Large intestine (tissue), 12 donors: ENCODE measurements at places on chromosomes 7 and 10.

GRCh38 chr7:154569916-154570315 is 433.0 kb downstream of the PAXIP1 start:
- H3K36me3 ChIP-seq: no peaks in the 10 kb centered on the region
- no peaks in the 10 kb centered on the region for H3K27me3 ChIP-seq
- no peak for DNase-seq
- H3K27ac ChIP-seq: no peak overlapping the region
- H3K4me1 ChIP-seq: no peaks in the 10 kb centered on the region
- no peak overlapping the region for H3K4me3 ChIP-seq

DNA sequence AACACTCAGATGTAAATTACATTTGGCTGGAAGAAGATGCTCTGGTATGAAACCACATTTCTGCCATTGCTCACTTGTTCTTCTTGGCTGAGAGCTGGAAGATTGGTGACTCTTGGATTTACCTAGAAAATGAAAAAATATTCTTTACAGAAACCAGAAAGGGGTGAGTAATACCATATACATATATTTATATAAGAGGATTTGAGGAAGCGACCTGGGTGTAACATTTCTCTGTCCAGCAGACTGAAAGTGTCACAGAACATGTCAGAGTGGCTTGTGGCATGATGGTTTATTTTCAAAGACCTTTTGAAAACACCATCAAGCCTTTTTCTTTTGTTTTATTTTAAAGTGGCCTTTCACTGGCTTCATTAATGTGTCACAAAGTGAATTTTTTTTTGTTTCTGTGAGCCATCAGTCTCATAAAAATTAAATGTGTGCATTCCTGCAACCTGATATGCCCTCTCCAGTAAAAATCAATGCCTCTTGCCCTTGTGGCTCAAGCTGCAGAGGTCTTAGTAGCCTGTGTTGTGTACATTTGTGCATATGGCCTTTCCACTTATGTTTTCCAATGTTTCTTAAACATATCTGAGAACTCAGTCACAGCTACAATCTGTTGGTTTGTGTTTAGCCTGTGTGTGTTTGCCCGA is 23.5 kb downstream of the CREB5 start:
- H3K27me3 ChIP-seq: peaks cover 16% of the 10 kb centered on the region
- H3K27ac ChIP-seq: no peak overlapping the region
- no peaks in the 10 kb centered on the region for H3K36me3 ChIP-seq
- no peak for DNase-seq
- H3K4me3 ChIP-seq: no peak overlapping the region

DNA sequence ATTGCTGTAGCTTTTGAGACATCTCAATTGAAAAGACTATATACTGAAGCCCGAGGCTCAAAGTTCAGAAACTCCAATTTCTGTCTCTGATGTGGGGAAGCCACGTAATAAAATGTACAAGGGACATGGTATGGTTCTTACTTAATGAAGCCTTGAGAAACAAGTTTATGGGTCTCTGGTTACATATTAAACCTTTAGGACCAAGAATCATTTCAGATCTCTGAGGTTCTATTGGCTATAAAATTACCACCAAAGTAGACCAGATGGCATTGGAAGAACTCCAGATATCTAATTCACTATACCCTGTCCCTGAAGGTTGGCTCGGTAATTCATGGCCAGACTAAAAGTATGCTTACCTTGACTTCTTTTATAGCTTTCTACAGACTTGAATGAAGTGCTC is 23.7 kb downstream of the STAMBPL1 start:
- no peaks in the 10 kb centered on the region for H3K27me3 ChIP-seq
- H3K4me3 ChIP-seq: no peak overlapping the region
- H3K36me3 ChIP-seq: peaks cover 38% of the 10 kb centered on the region

GRCh38 chr7:113113912-113114311 is 4.4 kb downstream of the SMIM30 start:
- peaks cover 10% of the 10 kb centered on the region for H3K36me3 ChIP-seq
- H3K4me3 ChIP-seq: no peak overlapping the region
- no peak overlapping the region for H3K27ac ChIP-seq

DNA sequence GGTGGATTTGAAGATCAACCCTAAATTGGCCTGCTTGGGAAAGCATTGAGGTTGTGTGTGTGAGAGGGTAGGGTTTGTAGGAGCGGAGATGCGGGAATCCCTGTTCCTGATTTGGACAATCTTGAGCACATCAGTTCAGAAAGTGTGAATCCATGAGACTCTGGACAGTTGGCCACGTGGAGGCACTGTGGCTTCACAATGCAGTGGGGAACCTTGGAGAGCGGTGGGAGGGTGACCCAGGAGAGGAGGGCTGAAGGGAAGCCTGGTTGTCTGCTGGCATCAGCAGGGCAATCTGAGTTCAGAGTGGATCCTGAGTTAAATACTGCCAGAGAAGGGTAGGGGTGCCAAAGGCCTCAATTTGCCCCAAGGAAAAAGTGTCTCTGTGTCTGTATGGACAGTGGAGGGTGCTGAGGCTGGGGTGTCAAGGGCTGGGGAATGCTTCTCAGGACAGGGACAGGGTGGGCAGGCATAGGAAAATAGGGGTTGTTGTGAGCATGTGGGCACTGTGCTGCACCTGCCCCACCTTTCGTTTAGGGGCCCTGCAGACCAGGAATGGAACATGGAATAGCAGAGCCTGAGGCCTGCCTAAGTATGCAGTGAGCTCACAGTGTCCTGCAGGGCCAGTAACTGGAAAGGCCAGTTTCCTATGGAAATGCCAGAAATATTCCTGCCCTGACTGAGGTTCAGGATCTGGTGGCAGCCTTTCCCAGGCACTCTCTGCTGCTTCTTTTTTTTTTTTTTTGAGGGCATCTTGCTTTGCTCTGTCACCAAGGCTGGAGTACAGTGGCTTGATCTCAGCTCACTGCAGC is 162.9 kb upstream of the PRSS58 start:
- DNase-seq: no peak
- H3K36me3 ChIP-seq: no peaks in the 10 kb centered on the region
- H3K27ac ChIP-seq: no peak overlapping the region

GRCh38 chr7:94253686-94254085 is 141.0 kb upstream of the COL1A2 start:
- H3K27me3 ChIP-seq: no peaks in the 10 kb centered on the region
- H3K4me3 ChIP-seq: no peak overlapping the region
- no peak overlapping the region for H3K27ac ChIP-seq
- no peaks in the 10 kb centered on the region for H3K4me1 ChIP-seq

- H3K27me3 ChIP-seq: no peaks in the 10 kb centered on the region
- no peaks in the 10 kb centered on the region for H3K36me3 ChIP-seq
- H3K27ac ChIP-seq: no peak overlapping the region
- no peak overlapping the region for H3K4me3 ChIP-seq
- H3K4me1 ChIP-seq: peaks cover 4% of the 10 kb centered on the region
These were observed 74.5 kb upstream of the VKORC1L1 start for GRCh38 chr7:65798111-65799075.

DNA sequence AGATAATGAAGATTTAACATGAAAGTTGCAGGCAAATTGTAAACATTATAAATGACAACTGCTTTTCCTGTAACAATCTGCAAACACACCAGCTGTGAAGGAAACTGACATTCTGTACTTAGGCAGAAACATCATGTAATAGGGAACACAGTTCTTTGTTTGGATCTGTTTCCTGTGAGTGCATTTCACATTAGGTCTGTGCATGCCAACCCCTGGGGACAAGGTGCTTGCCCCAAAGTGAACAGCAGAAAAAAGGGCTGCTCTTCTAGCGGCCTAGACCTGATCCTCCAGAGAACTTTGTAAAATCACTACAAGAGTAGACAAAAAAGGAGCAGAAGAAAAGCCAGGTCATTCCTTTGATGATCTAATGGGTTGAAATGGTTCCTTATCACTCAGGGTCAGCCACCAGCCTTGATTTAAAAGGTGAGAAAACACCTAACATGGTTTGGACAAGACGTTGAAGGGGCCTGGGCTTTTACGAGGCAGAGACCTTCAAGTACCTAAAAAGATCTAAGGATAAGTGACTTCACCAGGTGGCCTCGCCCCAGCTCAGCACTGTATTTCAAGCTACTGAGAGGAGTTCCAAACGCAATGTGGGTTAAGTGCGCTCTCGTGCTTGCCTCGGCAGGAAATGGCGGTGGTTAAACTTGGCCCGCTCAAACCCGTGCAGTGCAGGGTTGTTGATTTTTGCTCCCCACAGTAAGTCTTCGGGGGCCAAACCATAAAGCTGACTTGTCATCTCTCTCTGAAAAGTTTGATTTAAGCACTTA is 249.7 kb downstream of the CREB5 start:
- H3K27me3 ChIP-seq: peaks cover 8% of the 10 kb centered on the region
- H3K36me3 ChIP-seq: no peaks in the 10 kb centered on the region
- no peak overlapping the region for H3K4me3 ChIP-seq

- DNase-seq: no peak
- no peaks in the 10 kb centered on the region for H3K36me3 ChIP-seq
- peaks cover 94% of the 10 kb centered on the region for H3K27me3 ChIP-seq
- peaks cover 3% of the 10 kb centered on the region for H3K4me1 ChIP-seq
These were observed 1.2 kb downstream of the HOXA10 start for GRCh38 chr7:27172823-27173510.

- H3K4me3 ChIP-seq: no peak overlapping the region
- H3K27ac ChIP-seq: no peak overlapping the region
- H3K4me1 ChIP-seq: no peaks in the 10 kb centered on the region
- no peaks in the 10 kb centered on the region for H3K27me3 ChIP-seq
- DNase-seq: no peak
These were observed 642.2 kb downstream of the SH2D4B start for GRCh38 chr10:81179805-81180452.

- H3K27me3 ChIP-seq: no peaks in the 10 kb centered on the region
- no peaks in the 10 kb centered on the region for H3K4me1 ChIP-seq
- H3K27ac ChIP-seq: no peak overlapping the region
- no peak for DNase-seq
- no peak overlapping the region for H3K4me3 ChIP-seq
- H3K36me3 ChIP-seq: peaks cover 6% of the 10 kb centered on the region
These were observed 33.0 kb downstream of the PTPRE start for GRCh38 chr10:127939786-127940330.

DNA sequence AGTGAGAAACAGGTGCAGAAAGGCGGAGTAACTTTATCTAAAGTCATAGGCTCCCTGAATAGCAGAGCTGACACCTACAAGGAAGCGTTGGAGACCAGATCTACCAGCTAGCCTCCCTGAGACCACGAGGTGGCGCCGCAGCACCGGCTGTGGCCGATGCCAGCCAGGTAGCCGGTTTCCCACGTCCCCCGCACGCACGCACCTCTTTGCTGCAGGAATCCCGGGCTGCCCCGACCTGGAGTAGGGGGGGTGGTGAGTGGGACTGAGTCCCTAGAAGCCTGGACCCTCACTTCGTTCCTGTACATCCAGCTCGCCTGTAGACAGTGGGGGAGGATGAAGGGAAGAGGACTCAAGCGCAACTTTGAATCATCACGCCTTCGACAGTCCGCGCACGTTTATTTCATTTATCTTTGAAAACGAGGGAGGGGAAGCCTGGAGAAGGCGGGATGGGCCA is 3.7 kb downstream of the ELOVL3 start:
- H3K4me3 ChIP-seq: peak overlapping the region; percentile 15
- H3K27ac ChIP-seq: no peak overlapping the region
- H3K36me3 ChIP-seq: no peaks in the 10 kb centered on the region
- peak; percentile 82 for DNase-seq
- H3K4me1 ChIP-seq: peaks cover 18% of the 10 kb centered on the region

GRCh38 chr7:40761762-40762560 is 627.2 kb downstream of the SUGCT start:
- no peaks in the 10 kb centered on the region for H3K4me1 ChIP-seq
- no peak for DNase-seq
- no peaks in the 10 kb centered on the region for H3K36me3 ChIP-seq
- no peaks in the 10 kb centered on the region for H3K27me3 ChIP-seq
- H3K4me3 ChIP-seq: no peak overlapping the region
- no peak overlapping the region for H3K27ac ChIP-seq

DNA sequence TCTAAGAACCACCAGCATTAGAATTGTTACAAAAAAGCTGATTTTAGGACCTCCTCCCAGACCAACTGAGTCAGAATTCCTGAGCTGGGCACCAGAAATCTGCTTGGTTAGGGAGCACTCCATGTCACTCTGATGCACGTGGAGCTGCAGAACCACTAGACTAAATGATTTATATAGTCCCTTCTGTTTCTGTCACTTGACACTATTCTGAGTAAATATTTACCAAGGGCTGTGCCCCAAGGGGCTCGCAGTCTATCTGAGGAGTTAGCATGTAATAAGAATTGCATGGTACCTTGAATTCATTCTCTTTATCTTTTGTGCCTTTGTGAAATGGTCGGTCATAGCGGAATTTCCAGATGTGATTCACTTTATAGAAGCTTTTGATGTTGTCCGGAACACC is 196.0 kb upstream of the IMMP2L start:
- H3K27ac ChIP-seq: no peak overlapping the region
- no peaks in the 10 kb centered on the region for H3K4me1 ChIP-seq
- H3K27me3 ChIP-seq: no peaks in the 10 kb centered on the region
- no peaks in the 10 kb centered on the region for H3K36me3 ChIP-seq
- no peak overlapping the region for H3K4me3 ChIP-seq

DNA sequence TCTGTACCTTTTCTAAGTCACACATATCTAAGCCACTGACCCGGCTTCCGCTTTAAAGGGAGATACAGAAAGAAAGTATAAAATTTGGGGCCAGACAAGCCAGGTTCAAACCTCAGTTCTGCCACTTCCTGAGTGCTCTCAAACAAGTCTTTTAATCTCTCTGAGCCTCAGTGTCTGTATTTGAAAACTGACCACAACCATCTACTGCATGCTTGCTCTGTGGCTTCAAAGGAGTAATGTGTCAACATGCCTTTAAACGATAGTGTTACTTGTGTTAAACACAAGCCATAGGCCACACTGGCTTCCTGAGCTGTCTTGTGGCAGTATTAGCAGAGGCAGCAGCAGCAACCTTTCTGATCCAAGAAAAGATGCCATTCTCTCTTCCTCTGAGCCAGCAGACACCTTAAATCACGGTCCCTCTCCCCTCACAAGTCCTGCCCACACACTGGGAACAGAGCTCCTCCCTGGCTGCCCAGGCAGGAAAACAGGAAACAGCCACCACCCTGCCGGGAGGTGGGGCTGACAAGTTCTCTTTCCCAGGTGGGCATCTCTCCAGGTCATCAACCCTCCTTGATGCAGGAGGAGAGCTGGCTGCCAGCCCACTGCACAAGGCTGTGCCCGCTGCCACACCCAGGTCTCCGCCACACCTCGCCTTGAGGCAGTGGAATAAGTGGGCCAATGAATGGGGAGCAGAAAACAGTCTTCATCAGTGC is 10.7 kb downstream of the HIP1 start:
- H3K4me3 ChIP-seq: no peak overlapping the region
- H3K27me3 ChIP-seq: no peaks in the 10 kb centered on the region
- DNase-seq: no peak
- no peak overlapping the region for H3K27ac ChIP-seq
- no peaks in the 10 kb centered on the region for H3K4me1 ChIP-seq

- H3K4me3 ChIP-seq: no peak overlapping the region
- no peaks in the 10 kb centered on the region for H3K36me3 ChIP-seq
- peak overlapping the region; percentile 94 for H3K27ac ChIP-seq
- H3K27me3 ChIP-seq: no peaks in the 10 kb centered on the region
- peak; percentile 87 for DNase-seq
These were observed 59.9 kb upstream of the COBL start for GRCh38 chr7:51376420-51377092.

- H3K36me3 ChIP-seq: no peaks in the 10 kb centered on the region
- peak overlapping the region; percentile 89 for H3K27ac ChIP-seq
- H3K4me3 ChIP-seq: no peak overlapping the region
- DNase-seq: no peak
- H3K27me3 ChIP-seq: no peaks in the 10 kb centered on the region
These were observed 204.1 kb upstream of the BMPER start for GRCh38 chr7:33701189-33701740.
